ELR (cell line): ENCODE measurements at places on chromosomes 16 and 17.

GRCh38 chr16:65497571-65497970 lies 375.7 kb upstream of the CDH11 start:
- DNase-seq, result no peak

DNA sequence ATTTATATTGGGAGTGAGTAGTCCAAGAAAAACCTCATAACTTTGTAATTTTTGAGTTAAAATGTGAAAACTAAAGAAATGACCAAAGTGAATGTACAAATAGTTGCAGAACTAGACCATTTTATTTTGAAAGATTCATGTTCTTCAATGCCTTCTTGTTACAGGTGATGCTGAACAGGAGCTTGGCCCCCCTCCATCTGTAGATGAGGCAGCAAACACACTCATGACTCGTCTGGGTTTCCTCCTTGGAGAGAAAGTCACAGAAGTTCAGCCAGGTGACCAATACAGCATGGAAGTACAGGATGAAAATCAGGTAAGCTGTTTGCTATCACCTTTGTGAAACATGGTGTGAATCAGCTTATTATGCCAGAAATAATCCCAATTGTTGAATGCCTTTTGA lies 227.8 kb downstream of the TANC2 start:
- DNase-seq, result no peak

DNA sequence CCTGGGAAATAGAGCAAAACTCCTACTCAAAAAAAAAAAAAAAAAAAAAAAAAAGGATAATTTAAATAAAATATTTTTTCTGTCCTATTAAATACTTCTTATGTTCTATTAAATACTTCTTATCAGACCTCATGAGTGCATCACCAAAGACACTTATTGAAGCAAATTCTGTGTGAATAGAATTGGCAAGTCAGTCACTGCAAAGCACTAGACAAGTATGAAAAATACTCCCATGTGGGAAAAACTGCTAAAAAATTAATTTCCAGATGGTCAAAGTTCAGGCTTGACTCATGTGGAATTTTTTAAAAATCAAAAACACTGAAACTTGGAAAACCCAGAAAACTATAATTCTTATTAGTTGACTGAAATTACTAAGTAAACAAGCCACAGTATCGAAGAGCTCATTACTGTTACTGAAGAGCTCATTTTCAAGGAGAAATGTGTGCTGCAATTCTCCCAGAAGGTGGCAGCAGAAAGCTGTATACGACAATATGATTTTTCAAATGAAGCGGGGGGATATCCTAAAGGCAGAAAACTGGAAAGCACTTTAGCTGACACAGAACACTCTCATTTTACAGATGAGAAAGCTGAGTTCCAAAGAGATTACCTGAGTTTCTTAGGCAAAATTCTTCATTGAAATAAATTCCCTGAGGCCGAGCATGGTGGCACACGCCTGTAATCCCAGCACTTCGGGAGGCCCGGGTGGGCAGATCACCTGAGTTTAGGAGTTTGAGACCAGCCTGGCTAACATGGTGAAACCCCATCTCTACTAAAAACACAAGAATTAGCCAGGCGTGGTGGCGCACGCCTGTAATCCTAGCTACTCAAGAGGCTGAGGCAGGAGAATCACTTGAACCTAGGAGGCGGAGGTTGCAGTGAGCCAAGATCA lies 15.9 kb upstream of the FBXO47 start:
- peak; percentile 78 for DNase-seq

- DNase-seq, result peak; percentile 80
Measured at GRCh38 chr17:64028874-64029464, 8.5 kb upstream of the ICAM2 start.

- DNase-seq, result no peak
Measured at GRCh38 chr16:259226-259625, 16.5 kb downstream of the RGS11 start.

- peak; percentile 45 for DNase-seq
Measured at GRCh38 chr16:67150047-67150832, 558 bp downstream of the B3GNT9 start.

- peak; percentile 93 for DNase-seq
Measured at GRCh38 chr17:63405741-63406261, 40.3 kb downstream of the CYB561 start.
